ENCODE measurements at places on chromosomes 11 and 22. TPM values are rescaled to one million over a fixed set of nuclear protein-coding genes. Genes with fewer than 3 reads are reported as not detected.

- no peak for DNase-seq
These were observed 35.4 kb upstream of the CD44 start for GRCh38 chr11:35103366-35104208.

DNA sequence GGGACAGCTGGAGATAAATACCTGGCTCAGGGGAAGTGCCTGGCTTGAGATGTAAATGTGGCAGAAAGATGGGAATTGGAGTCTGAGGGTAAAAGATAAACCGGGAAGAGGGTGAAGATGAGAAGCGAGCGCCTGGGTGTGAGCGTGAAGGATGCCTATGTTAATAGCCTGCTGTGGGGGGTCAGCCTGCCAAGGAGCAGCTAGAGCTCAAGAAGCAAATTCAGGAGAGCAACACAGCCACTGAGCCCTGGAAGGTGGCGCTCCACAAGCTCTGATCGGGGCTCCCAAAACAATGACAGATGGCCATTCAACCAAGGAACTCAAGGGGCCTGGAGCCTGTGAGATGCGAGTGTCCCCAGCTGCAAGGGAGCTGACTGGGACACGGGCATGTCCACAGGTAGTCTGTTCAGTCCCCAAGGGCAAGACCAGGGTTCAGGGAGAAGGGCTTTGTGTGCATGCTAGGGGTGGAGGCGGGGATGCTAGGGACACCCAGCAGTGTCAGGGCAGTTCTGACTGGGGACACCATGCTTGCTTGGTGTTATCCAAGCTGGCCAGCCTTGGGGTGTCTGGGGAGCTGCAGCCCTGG, 2.8 kb downstream of the GSC2 start:
- no peak for DNase-seq

DNA sequence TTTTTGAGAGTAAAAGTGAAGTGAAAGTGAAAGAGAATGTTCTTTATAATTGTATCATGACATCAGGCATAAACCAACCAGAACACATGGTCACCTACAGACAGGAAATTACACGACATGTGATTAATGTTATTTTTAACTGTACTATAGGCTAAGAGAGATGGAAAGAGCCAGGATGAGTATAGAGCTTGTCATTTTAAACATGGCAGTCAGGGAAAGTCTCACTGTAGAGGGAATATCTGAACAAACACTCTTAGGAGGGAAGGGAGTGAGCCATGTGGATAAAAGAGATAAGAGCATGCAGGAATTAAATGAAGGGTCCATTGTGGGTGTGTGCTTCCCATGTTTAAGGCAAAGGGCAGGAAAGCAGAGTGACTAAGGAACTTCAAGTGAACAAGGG, 599.1 kb upstream of the FAT3 start:
- no peak for DNase-seq

- no peak for DNase-seq
These were observed 121.5 kb upstream of the NARS2 start for GRCh38 chr11:78696177-78696576.

SAA1 gene
- total RNA-seq = 11.4 TPM

ALX4 gene
- not detected for total RNA-seq

OR51E1 gene
- total RNA-seq = not detected
